ENCODE measurements at places on chromosomes 11 and 22.

DNA sequence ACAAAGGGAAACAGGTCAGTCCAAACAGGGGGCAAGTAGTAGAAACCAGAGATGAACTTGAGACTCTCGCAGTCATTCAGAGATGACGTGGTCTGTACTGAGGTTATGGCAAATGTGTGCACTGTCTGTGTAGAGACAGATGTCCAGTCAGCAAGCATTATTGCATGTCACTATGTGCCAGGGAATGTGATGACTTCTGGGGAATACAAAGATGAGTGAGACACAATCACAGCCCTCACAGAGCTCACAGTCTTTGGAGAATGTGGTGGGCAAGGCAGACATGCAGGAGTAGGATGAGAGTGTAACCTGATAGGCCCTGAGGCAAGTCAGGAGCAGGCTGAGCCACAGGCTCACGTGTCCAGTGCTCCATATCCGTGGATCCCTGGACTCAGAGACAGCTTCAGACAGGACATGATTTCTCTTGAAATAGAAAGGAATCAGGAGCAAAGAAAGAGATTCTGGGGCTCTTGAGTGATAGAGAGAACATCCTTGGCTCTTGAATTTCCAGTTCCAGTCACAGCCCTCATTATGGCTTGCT is 550.7 kb downstream of the ETS1 start:
- DNase-seq, result no peak

- no peak for DNase-seq
Measured at GRCh38 chr11:114918286-114918685, 240.0 kb downstream of the NXPE2 start.

DNA sequence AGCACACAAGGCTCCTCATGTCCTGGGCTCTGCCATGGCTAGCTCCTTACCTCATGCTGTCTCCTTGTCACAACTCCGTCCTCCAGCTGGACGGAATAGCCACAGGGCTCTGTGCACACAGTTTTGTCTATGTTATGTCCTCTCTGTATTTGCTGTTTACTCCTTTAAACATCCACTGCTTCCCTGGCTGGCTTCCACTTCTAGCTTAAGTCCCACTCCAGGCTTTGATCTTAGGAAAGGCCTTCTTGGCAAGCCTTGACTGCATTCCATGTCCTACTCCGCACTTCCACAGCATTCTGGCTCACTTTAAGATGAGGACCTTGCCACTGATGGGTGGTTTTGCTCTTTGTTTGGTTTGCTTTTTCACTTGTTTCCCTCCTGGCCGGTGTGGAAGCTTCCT is 22.9 kb upstream of the ROBO3 start:
- DNase-seq, result peak; percentile 26

GRCh38 chr11:486189-486588 is 20.9 kb downstream of the RNH1 start:
- no peak for DNase-seq

DNA sequence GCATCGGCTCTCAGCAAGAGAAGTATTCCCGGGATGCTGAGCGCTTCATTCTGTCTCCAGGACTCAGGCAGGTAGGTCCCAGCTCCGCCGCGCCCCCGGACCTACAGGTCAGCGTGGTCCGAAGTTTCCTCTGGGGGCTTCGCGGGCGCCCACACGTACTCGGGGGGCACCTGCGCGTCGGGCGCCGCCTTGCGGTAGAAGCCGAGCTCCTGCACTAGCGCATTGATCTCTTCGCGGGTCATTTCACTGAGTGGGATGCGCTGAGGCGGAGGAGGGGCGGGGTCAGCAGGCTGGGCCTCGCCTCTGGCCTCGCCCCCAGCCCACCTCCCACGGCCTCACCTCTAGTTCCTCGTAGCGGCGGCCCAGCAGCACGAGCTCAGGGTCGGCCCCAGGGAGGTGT is 2.5 kb downstream of the SELENOM start:
- no peak for DNase-seq

Measured in cardiac fibroblast (primary cell).